ENCODE measurements at places on chromosomes 16 and 17. TPM values are rescaled to one million over a fixed set of nuclear protein-coding genes. Genes with fewer than 3 reads are reported as not detected.

DNA sequence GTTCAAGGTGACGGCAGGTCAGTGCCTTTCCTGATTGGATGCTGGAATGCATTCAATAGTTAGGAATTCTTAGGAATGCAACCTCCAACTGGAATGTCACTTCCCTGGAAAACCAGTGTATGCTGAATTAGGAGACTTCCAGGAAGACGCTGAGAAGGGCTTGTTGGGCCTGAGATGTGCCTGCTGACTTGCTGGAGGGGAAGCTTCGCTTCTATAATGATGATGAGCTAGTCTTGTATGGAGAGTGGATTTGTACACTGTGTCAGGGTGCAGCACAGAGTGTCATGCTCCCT is 45.6 kb downstream of the SMPD3 start:
- DNase-seq = no peak

GRCh38 chr16:85690469-85691064 is 1.8 kb upstream of the GINS2 start:
- DNase-seq = no peak

DNA sequence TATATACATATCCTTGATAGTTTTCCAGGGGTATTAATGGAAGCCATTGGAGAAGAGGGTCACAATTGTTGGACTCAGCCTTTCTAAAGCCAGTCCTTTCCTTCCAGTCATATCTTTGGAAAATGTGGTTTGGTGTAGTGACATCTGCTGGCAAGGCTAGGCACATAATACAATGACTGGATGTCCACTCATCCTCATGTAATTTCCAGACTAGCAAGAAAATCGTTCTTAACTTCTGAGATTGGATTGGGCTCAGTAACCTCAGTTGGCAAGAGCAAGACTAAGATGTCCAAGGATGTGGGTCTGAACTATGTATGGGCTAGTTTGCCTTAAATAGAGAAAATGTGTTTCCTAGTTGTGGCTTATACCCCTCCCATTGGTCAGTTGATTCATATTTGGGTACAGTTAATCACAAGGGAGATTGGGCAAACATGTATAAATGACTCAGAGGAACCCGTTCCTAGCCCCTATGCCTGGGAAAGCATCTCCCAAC is 8.7 kb upstream of the KAT7 start:
- DNase-seq = peak; percentile 38

DNA sequence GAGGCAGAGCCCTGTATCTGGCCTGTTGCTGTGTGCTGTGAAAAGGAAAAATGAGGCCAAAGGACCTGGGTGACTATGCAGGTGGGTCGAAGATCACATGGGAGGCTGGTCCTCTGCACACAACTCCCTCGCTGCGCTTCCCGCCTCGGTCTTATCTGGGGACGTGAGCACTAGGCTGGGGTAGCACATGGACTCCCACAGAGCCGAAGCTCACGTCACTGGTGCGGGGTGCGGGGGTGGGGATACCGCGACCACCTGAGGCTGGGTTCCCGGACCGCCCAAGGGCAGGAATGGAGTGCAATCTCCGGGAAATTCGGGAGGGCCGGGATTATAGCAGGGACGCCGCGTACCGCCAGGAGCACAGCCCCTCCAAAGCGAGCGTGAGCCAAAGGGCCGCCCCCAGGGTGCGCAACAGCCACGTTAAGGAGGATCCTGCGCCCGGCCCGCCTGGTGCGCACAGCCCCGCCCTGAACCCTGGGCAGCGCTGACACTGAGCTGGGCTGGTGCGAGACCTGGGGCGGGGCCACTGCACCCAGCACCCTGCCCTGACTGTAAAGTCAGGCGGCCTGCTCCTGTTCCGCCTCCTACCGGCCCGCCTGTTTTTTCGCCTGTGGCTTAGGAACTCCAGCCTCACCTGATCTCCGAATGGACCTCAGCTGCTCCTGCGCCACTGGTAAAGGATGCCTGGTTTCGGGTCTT is 4.8 kb downstream of the MT1A start:
- no peak for DNase-seq

DNA sequence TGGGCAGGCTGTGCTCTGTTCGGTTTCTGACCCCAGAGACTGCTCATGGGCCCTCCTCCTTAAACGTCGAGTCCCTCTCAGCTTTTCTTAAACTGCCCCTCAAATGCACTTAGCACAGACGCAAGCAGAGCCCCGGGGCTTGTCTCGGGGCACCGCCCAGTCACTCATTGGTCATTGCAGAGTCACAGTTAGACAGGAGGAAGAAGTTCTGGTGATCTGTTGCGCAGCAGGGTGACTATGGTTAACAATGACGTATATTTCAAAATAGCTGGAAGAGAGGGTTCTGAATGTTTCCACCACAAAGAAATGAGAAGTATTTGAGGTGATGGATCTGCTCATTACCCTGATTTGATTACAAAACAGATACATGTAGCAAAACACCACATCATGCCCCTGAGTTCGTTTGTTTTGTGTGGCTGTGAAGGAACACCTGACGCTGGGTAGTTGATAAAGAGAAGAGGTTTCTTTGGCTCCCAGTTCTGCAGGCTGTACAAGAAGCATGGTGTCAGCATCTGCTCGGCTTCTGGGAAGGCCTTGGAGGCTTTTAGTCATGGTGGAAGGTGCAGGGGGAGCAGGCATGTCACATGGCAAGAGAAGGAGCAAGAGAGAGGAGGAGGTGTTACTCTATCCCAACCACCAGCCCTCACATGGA is 387.4 kb downstream of the CPPED1 start:
- no peak for DNase-seq

DNA sequence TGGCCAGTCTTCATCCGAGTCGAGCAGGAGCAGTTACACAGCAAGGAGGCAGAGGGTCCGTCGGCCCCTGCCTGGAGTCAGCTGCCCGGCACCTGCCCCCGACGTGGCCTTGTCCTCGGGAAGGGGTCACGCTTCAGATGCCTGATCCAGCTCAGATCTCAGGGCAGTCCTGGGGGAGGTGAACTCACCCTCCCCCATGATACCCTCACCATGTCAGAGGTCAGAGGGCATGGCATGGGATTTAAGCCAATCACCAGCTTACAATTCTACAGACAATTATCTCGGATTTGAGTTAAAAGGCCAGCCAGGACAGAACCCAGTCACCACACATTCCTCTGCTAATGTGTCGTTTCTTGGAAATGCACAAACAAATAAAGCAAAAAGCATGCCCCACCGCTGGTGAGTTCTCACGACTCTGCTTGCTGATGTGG is 211.3 kb downstream of the FOXL1 start:
- DNase-seq = no peak

DNA sequence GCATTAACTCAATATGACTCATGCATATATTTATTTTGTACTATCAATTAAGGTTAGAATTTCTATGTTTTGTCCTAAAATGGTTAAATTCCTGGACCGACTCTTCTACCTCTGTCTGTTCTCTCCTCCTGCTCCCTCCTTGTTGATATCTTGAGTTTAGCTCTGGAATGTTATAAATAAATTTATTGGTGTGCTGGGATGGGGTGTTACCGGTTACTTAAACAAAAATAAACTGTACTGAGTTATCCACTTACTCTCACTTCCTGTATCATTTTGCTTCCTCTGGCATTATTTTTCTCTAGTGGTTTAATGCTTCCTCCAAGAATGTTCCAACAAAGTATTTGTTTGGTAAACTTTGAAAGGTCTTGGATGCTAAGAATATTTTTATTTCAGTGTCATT is 120.1 kb downstream of the ABCA8 start:
- DNase-seq = no peak

GRCh38 chr16:1337486-1337885 is 4.0 kb downstream of the BAIAP3 start:
- no peak for DNase-seq

DNA sequence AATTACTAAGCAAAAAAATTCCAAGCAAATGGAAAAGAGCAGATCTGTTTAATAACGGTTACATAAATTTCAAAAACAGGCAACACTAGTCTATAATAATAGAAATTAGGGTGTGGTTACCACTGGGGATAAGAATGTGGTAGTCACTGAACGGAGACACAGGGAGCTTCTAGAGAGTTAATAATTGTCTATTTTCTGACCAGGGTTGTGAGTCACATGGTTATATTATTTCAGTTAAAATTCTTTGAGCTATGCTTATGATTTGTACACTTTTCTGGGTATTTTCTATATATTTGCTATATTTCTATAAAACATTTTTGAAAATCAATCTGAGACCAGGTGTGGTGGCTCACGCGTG is 433.9 kb upstream of the MAF start:
- no peak for DNase-seq

DNA sequence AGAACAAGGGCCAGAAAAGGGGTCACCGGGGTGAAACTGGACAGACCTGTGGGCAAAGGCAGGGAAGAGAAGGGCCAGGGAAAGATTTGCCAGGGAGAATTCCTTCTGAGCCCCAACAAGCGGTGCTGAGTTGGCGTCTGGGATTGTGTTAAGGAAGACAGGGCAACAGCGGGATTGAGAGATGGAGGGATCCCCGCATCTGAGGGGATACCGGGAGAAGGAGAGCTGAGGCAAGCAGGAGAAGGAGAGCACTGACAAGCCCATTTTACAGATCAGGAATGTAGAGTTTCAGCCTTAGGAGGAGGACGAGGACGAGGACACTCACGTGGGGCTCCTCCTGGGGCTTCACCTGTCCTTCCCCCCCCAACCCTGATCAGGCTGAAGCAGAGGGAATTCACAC is 998 bp upstream of the ABCC3 start:
- DNase-seq = no peak

- no peak for DNase-seq
Measured at GRCh38 chr17:81834831-81835267, at the start of gene PPP1R27. Gene PPP1R27 (minus strand): TSS chr17:81835050. CDS start chr17:81834953, 97 bp downstream.

The MT1F gene
- total RNA-seq = 2.1 TPM

Data from Panc1 (cell line).